Forelimb muscle (tissue), 1 donor: ENCODE measurements at places on chromosomes 12 and 14. TPM values are rescaled to one million over a fixed set of nuclear protein-coding genes. Genes with fewer than 3 reads are reported as not detected.

OR4E1 gene
- polyA plus RNA-seq: not detected

- DNase-seq: no peak
Observed at GRCh38 chr12:103751171-103751570, 89.9 kb downstream of the NT5DC3 start.

- no peak for DNase-seq
Observed at GRCh38 chr12:6361834-6362233, 13.5 kb downstream of the SCNN1A start.

GRCh38 chr12:43015090-43015737 is 425.7 kb upstream of the PRICKLE1 start:
- DNase-seq: no peak

KLHL28 gene
- 14.8 TPM for polyA plus RNA-seq

KRT85 gene
- polyA plus RNA-seq: not detected

DNA sequence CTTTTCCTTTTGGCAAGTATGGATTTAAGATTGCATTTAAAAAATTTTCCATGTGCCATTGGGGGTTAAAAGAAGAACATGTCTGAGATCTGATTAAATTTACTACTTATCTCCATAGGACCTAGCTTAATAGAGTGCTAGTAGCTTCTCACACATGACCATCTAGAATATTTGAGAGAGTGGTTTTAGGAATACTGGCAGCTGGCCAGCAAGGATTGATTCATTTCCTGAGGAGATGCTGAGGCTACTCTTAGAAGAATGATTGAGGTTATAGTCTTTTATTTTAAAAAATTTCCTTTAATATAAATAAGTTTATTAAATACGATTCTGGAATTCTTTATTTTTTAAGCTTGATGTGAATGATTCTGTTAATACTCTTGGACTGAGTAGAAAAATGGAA is 56.2 kb downstream of the MIPOL1 start:
- DNase-seq: no peak

GRCh38 chr14:62185078-62185477 is 422.9 kb downstream of the SNAPC1 start:
- DNase-seq: no peak

DNA sequence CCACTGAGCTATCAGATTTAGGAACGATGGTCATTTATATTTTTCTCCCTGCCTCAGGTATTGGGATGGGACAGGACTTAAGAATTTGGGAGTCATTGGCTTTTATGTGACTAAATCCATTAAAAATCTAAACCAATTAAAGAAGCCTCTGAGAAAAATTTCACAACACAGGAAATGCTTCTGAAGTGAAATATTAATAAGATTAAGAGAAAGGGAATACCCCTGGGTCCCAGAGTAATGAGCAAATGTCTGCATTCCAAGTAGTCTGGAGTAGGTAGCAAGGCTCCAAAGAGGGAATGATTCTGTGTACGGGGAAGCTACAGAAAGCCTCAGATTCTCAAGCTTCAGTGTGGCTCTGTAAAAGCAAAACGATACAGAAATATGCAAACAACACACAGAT is 707 bp upstream of the MED6 start:
- no peak for DNase-seq

- no peak for DNase-seq
Observed at GRCh38 chr14:24982472-24983155, 67.3 kb downstream of the STXBP6 start.

DNA sequence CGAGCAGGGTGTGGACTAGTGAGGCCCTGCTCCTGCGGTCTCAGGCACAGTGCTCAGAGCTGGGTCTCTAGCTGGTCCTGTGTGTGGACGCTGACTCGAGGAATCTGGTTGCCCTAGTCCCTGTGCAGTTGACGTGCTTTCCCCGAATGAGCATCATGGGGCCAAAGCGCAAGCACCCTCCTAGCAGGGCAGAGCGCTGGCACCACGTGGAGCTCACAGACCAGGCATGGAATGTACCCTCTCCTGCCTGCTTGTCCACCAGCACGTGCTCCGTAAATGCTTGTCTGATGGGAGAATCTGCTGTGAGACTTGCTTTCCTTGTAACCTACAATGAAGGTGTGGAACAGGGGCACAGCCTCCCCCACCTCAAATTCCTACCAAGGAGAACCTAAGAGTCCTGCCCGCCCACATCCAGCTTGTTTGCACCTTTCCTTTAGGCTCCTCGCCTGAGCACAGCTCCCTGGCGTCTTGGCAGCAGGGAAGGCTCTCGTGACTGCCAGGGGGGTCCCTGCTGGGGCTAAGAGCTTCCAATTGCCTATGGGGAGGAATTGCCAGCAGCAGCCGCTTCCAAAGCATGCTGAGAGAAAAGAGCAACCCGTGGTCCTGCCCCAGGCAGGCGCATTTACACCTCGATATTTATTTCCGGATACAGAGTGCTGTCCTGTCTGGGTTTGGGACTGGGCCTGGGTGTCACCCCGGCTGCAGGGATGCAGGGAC is 125.0 kb downstream of the PIWIL1 start:
- no peak for DNase-seq

GRCh38 chr12:4579305-4580102 is 17.5 kb downstream of the DYRK4 start:
- no peak for DNase-seq

- DNase-seq: no peak
Observed at GRCh38 chr12:2672863-2673262, 121.9 kb upstream of the FKBP4 start.

CLEC7A gene
- polyA plus RNA-seq: 1.5 TPM

DNA sequence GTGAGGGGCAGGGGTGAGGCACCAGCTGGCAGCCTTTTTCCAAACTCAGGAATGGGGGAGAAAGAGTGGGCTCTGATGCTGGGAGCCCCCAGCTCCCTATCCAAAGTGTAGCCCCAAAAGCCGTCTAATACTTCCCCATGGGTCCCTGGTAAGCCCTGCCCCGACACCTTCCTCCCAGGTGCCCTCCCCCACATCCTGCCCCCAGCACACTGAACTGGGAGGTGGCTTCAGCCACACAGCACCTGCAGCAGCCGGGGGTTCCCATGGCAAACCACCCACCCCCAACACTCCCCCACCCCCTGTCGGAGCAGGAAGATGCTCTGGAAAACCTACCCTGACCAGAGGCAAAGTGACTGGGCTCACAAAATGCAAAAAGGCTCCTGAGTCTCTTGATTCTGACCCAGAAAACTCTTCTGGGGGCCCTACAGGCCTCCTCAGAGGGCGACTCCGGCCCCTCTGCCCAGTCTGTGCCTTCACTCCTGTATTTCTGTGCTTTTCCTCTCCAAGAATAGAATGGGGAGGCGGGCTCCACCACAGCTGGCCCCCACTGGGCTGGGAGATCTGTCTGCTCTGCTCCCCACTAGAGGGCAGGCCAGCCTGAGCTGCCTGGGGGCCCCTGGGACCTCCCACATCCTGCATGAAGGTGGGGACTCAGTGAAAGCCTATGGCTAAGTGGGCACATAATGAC is 81.6 kb downstream of the ITPK1 start:
- DNase-seq: no peak

DNA sequence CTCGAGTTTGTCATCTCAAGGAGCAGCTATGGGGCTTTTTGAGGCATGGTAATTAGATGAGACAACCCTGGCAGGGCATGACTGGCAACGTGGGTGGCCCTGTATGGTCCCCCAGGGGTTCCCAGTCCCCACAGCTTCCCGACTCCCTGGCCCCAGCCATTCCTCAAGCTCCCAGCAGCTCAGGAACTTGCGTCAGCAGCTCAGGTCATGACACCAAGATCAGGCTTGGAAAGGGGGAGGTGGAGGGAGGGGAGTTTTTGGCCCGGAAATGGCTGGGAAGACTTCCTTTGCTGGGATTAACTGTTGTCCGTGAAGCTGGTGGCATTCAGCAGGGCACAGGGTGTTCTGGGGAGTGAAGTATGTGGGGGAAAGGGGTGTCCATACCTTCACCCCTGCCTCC is 10.4 kb upstream of the NRIP2 start:
- no peak for DNase-seq

DNA sequence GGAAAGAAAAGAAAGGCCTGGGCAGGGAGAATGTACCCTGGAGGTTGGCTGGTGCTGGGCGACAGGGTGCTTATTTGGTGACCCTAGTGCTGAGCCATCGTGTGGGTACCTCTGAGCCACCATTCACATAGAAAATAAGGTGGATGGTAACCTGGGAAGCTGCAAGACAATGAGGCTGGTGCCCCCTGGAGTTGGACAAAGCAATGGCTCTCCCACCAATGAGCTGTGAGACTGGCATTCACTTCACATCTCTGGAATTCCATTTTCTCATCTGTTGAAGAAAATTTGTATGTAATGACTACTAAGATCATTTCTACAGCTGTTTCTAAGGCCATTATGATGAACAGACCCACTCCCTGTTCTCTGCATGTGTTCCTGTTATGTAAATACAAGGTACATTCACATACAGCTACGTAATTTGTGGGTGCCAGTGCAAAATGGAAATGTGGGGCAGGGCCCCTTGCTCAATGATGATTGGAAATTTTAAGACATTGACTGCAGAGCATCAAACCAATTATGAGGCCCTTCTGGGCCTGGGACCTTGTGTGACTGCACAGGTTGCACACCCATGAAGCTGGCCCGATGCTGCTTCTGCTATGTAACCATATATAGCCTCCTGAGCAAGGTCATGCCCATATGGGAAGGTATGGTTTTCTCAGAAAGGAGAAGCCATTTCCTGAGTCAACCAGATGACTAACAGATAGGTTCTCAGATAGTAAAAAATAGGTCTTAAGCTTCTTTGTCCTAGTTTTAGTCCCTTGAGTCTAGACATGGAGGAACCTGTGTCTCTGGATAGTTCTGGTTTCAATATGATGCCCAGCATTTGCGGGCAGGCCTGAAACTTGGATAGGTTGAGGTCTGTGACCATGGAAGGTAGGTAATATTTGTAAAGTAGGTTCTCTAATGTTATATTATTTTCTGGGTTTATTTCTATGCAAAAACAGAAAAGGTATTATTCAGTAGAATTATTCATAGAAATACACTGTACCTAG is 63.4 kb upstream of the IGF1 start:
- DNase-seq: no peak

GRCh38 chr14:70018713-70019211 is 139.5 kb downstream of the SMOC1 start:
- DNase-seq: no peak

DNA sequence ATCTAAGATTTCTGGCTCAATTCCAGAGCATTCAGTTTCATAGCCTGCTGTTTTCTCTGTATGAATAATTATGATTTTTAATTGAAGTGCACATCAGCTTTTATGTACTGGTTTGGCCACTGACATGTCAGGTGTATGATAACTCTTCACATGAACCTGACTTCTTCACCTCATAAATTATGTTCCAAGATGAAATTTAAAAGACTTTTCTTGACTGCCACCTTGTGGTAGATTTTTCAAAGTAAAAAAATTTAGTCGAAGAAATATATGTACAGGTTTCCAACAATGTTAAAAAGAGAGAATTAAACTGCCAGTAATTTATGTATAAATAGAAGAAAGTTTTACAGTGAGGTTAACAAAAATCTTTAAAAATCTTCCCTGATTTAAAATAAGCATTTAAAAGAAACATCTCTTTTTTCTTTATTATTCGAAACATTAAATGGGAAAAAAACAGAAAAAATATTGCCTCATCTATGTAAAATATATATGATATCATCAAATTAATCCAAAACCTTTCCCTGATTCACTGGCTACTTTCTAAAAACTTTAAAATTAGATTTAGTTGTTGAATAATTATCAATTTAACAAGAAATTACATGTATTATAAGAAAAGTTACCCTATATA is 124.9 kb upstream of the ATXN7L3B start:
- no peak for DNase-seq

DNA sequence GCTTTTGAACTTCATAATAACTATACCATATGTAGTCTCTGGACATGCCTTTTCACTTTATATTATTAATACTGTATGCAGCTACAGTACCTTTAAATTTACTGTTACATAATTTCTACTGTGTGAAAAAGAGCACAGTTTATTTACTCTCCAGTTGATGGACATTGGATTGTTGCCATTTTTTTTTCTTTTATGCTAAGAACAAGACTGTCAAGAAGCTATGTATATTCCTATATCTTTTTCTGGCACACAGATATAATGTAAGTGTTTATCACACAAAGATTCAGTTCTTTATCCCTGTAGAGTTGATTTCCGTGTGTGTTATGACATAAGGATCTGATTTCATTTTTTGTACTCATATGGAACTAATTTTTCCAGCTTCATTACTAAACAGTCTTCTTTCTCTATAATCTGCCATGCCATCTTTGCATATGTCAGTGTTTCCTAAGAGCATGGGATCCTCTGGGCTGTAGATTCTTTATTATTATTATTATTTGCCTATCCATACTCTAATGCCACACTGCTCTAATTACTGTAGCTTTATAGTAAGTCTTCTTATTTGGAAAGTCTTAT is 593.0 kb upstream of the ATP2B1 start:
- DNase-seq: no peak

DNA sequence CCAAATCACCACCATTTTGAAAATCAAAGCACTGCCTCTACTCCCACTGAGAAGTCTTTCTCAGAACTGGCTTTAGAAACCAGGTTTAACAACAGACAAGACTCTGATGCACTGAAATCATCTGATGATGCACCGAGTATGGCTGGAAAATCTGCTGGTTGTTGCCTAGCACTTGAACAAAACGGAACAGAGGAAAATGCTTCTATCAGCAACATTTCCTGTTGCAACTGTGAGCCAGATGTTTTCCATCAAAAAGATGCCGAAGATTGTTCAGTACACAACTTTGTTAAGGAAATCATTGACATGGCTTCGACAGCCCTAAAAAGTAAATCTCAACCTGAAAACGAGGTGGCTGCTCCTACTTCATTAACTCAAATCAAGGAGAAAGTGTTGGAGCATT is 115.0 kb upstream of the NPAS3 start:
- DNase-seq: no peak

DNA sequence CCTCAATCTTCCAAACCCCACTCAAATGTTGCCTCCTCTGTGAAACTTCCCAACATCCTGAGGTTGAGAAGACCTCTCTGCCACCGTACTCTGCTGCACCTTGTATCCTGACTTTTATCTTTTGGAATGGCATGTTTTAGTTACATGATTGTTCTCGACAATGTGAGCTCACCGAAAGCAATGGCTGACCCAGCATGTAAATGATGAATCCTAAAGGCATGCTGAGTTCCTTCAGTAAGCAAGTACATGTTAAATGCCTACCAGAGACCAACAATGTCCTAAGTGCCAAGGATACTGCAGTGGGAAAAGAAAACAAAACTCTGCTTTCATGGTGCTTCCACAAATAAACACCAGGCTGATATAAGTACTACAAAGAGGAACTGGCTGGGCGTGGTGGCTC is 13.7 kb downstream of the PPP1R13B start:
- DNase-seq: no peak

DNA sequence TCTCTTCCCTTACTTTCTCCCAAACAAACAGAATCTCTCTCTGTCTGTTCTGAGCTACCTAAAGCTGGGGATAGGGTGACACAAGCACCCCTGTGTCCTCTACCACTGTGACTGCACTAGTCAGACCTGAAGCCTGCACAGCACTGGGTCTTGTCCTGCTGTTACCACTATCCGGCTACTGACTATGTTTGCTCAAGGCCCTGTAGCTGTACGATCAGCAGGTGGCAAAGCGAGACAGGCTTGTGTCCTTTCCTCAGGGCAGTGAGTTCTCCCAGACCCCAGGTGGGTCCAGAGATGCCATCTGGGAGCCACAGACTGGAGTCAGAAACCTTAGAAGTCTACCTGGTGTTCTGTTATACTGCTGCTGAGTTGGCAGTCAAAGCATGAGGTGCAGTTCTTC is 116.4 kb downstream of the NUBPL start:
- no peak for DNase-seq

KCNH3 gene
- 1.7 TPM for polyA plus RNA-seq
